B cell (primary cell): ENCODE measurements at places on chromosomes 7 and 10. TPM values are rescaled to one million over a fixed set of nuclear protein-coding genes. Genes with fewer than 3 reads are reported as not detected.

- no peaks in the 10 kb centered on the region for H3K36me3 ChIP-seq
- peaks cover 11% of the 10 kb centered on the region for H3K27me3 ChIP-seq
- peaks cover 32% of the 10 kb centered on the region for H3K4me1 ChIP-seq
- DNase-seq: no peak
- no peak overlapping the region for H3K27ac ChIP-seq
These were observed 60.2 kb downstream of the CALML3 start for GRCh38 chr10:5584895-5585516.

The C10orf67 gene
- not detected in 2 replicates for total RNA-seq

The HIP1 gene
- 16.7 and 20.8 TPM in 2 replicates for total RNA-seq

The FAM25G gene
- total RNA-seq: not detected in 2 replicates

The NRAP gene
- total RNA-seq: not detected in 2 replicates
